ENCODE measurements at places on chromosomes 4 and X.

DNA sequence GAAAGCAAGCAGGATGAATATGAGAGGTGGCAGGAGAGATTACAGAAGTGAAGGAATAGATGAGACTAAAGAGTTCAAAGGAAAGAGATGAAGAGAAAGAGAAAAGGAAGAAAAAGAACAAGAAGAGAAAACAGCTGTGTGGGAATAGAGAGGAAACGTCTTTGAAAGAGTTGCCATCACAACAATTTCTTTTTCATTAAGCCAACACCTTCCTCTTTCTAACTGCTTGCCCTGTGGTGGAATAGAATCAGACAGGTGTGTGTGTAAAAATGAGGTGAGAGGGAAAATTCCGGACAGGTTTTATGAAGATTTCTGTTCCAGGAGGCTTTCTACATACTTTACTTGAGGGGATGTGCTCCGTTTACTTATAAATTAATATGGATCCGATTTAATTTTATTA lies 28.8 kb downstream of the DTHD1 start:
- DNase-seq, result no peak

DNA sequence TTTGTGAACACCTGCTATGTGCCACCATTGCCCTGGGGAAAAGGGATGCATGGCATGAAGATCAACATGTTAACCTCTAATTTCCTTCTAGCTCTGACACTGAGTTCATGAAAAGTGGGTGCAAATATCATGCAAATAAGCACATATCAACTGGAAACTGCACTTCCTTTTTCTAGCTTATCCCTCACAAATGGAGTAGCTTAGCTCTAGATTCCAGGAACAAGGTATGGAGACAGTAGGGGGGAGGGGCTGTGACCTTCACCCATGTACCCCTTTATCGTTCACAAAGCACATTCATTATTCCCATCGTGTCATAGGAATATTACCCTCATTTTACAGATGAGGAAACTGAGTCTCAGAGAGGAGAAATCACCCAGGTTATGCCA lies 37.4 kb downstream of the STARD8 start:
- DNase-seq, result no peak

GRCh38 chr4:102518703-102519131 lies 17.6 kb downstream of the NFKB1 start:
- no peak for DNase-seq

GRCh38 chr4:34371676-34372075 lies 1872.6 kb downstream of the ARAP2 start:
- DNase-seq, result no peak

DNA sequence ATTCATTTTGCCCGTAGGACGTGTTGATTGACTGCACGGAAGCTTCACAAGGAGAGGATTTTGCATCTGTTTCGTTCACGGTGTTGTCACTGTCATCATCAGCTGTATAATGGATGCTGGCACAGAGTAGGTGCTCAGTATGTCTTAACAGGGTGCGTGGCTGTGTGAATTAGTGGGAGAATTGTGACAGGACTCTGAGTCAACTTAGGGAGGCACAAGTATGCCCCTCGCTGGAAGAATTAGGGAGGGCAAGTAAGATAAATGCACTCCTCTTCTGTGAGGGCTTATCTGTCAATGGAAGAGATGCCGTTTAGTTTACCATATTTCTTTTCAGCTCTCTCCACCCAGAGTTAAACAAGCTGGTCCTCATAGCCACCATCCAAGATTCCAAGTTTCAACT lies 107.2 kb downstream of the TRIML1 start:
- no peak for DNase-seq

GRCh38 chr4:36386691-36387090 lies 105.3 kb downstream of the DTHD1 start:
- DNase-seq, result no peak

- DNase-seq, result no peak
These were observed 76.1 kb downstream of the CHST7 start for GRCh38 chrX:46649421-46650260.

DNA sequence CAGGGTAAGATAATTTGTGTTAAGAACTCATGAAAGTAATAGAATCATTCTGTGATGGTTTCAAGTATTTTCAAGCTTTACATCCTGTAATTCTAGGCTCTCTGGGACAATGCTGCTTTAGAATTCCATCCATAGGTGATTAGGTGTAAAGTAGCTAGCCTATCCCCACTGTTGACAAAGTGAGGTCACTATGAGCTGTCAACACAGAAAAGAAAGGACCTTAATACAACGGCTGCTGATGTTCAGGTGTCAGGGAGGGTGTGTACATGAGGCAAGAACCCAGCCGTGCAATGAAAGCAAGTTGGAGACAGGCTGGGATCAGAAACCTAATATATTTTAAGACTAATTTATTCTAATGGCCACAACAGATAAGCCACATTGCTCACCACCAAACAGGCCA lies 36.8 kb upstream of the SH3RF1 start:
- DNase-seq, result no peak

DNA sequence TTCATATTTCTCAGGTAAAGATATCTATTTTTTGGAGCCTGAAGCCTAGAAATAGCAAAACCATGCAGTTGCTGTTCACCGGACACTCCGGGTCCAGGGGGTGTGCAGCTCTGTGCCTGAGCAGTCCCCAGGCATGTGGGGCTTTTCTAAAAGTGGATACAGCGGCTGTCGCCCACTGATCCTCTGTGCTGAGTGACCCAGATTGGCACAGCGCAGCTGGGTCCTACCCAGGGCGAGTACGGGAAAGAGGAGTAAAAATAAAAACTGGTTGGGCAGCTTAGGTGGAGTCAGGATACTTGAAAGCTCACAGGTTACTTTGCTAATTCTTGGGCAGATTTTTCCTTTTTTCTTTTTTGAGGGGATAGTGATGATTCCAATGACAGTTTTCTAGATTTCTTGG lies 118.8 kb downstream of the UCHL1 start:
- DNase-seq, result no peak

- no peak for DNase-seq
These were observed 11.7 kb downstream of the BBS12 start for GRCh38 chr4:122744229-122744628.

DNA sequence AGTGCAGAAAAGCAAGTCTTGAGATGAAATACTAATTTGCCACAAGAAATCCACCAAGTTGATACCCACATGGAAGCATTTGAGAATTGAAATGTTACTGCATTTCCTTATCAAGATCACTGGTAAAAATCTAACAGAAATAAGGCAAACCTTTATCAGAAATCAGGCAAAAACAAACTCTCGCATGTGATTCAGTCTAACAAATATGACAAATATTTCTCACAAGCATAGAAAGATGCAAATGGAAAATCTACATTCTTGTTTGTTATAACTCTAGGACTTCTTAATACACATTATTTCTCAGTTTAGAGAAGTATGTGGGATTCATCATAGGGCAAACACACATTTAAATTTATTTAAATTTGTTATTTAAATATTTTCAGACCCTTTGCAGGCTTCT lies 52.9 kb downstream of the TXK start:
- DNase-seq, result no peak

DNA sequence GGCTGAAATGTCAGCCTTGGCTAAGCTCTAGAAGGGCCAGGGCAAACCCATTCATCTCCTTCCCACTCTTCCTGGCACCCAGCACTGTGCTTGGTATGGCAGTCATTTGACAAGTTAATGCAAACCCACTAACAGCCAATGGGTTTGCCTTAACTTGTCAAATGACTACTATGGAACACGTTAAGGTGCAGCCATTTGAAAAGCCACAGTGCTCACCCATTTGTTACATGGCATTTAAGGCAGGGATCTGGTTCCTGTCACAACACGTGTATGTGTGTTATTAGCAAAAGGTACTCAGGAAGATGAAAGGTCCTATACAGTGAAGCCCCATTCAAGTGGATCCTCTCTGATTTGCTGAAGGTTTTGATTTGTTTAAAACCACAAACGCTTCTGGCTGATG lies 7.2 kb downstream of the CRMP1 start:
- no peak for DNase-seq

GRCh38 chr4:20754036-20754435 lies 53.8 kb downstream of the PACRGL start:
- no peak for DNase-seq

GRCh38 chr4:108531461-108531860 lies 88.9 kb upstream of the RPL34 start:
- DNase-seq, result no peak

DNA sequence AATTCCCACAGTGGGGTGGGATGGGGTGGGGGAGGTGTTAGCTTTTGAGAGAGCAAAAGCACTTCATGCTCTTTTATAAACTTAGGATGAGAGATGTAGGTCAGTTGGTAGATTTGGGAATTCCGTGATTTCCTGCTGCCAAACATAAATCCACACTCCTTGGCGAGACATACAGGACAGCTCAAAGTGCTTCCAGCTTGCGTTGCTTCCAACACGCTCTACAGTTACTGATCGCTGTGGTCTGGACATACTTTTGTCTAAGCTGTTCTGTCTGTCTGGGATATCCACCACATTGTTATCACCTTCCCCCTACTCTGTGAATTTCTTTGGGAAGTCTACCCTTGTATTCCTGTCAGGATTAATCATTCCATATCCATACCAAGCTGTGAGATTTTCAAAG lies 117.5 kb downstream of the RAPGEF2 start:
- no peak for DNase-seq

DNA sequence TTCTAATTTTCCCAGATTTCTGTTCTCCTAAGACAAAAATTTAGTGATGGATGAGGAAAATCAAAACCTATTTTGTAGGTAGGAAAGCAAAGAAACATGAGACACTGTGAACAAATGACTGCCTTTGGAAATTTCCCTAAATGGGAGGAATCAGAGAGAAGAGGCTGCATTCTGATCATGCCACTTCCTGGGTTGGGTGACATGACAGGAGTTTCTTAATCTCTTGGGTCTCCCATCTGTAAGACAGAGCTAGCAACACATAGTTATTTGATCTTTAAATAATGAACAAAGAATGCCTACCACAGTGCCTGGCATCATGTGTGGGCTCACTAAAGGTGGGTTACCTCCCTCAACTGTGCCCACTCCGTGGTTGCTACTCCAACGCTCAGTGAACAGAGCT lies 57.1 kb downstream of the CCDC149 start:
- no peak for DNase-seq
